ENCODE measurements at places on chromosomes 5 and 9.

DNA sequence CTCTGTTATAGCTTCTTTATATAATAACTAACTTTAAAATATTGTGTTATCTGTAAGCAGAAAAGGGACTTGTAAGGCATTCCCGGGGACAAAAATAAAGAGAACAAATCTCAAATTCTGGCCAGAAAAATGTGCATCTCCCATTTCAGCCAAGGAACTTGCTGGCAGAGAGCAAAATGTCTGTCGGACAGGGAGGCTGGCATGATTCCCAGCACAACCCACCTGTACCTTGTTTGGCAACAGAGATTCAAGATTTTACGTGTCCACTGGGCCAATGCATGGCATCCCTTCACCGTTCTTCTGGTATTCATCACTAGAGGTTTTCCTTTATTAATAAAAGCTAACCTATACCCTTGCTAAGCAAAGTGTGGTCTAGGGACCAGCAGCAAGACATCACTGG, 566.6 kb downstream of the PSAT1 start:
- no peak overlapping the region for H3K4me3 ChIP-seq
- no peak for DNase-seq
- no peaks in the 10 kb centered on the region for H3K27me3 ChIP-seq
- H3K27ac ChIP-seq = no peak overlapping the region
- no peaks in the 10 kb centered on the region for H3K36me3 ChIP-seq

DNA sequence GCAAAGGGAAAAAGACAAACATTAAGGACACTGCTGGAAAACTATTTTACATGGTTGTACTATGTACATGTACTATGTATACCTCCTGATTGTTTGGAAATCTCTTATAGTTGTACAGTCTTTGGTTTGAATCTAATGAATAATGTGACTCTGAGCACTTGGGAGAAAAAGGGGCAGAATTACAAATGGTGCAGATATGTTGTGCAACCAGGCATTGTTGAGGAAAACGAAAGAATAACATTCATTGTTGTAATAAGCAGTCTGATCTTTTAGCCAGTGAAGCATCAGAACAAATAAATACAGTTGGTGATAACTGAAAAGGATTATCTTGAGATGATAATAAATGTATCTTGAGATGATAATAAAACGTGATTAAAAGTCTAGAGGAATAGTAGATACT, 87.2 kb downstream of the CSNK1G3 start:
- no peak overlapping the region for H3K4me3 ChIP-seq
- peaks cover 8% of the 10 kb centered on the region for H3K36me3 ChIP-seq
- peak overlapping the region; percentile 0 for H3K27ac ChIP-seq
- DNase-seq = no peak
- H3K27me3 ChIP-seq = no peaks in the 10 kb centered on the region
- no peaks in the 10 kb centered on the region for H3K4me1 ChIP-seq

GRCh38 chr9:104091708-104092107, 2.4 kb upstream of the SMC2 start:
- no peak overlapping the region for H3K27ac ChIP-seq
- peaks cover 12% of the 10 kb centered on the region for H3K4me1 ChIP-seq
- no peaks in the 10 kb centered on the region for H3K27me3 ChIP-seq
- H3K4me3 ChIP-seq = no peak overlapping the region

DNA sequence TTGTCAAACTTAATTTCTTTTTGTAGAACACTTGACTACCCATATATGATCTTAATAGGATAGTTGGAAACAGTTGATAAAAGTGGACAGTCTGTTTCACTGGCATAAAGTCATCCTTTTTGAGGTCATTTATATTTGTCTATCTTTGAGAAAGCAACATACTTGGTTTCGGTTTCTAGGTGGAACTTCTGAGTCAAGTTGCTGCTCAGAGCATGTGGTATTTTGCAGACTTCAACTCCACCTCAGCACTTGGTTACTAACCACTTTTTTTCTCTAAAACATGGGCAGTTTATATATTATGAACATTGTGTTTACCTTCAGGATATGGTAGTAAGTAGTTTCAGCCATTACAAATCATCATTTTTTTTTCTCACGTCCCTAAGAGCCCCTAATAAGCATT, 1749.0 kb upstream of the C9orf72 start:
- no peaks in the 10 kb centered on the region for H3K36me3 ChIP-seq
- DNase-seq = no peak

DNA sequence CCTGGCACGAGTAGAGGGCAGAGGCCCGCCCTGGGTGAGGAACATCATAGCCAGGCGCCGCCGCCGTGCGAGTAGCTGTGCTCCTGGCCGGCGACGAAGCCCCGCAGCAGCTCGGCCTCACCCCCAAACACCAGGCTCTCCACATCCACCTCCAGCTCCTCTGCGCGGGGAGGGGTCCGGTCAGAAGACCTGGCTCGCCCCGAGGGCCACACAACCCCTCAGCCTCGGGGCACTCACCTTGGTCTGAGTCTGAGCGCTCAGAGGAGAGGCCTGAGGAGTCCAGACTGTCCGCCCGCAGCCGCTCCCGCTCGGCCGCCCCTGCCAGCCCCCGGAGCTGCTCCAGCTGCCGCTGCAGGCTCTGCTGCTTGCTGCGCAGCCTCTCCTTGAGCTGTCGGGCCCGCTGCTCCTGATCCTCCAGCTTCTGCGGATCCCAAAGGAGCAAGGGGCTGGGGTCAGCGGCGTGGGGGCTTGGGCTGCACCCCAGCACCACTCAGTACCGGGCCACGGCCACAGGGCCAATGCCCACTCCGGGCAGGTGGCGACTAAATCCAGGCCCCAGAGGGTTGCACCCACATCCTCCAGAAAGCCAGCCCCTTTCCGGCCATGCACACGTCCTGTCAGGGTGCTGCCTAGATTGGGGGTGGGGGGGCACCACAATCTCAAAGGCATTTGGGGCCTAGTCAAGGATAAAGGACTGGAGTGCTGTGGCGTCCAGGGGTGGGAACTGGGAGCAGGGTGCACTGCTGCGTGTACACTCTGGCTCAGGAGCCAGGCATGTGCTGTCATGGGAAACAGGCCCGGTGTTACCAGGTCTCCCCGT, 3.9 kb downstream of the MXD3 start:
- no peak overlapping the region for H3K4me3 ChIP-seq
- peaks cover 25% of the 10 kb centered on the region for H3K36me3 ChIP-seq
- peaks cover 57% of the 10 kb centered on the region for H3K4me1 ChIP-seq
- no peak for DNase-seq

- no peak overlapping the region for H3K27ac ChIP-seq
- H3K4me3 ChIP-seq = no peak overlapping the region
- no peaks in the 10 kb centered on the region for H3K27me3 ChIP-seq
- DNase-seq = no peak
- no peaks in the 10 kb centered on the region for H3K36me3 ChIP-seq
- H3K4me1 ChIP-seq = no peaks in the 10 kb centered on the region
Measured at GRCh38 chr5:173744551-173744950, 128.1 kb upstream of the BOD1 start.

DNA sequence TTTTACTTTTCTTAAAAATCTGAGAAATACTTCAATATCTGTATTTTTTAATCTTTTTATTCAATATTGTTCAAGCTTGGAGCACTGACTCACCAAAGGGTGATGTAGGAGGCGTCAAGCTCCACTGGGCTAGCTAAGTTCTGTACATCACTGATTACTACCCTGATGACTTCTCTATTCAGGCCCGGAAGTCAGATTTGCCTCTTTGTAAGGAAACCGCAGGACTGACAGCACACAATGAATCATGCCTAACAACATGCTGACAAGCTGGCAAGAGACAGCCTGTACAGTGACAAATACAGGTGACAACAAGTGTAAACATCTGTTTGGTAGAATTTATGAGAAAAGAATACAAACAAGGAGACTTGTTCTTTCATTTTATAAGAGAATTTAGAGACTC, 627.9 kb upstream of the RORB start:
- H3K4me3 ChIP-seq = no peak overlapping the region
- no peak overlapping the region for H3K27ac ChIP-seq
- H3K4me1 ChIP-seq = no peaks in the 10 kb centered on the region
- H3K36me3 ChIP-seq = no peaks in the 10 kb centered on the region

All from naive thymus-derived CD8-positive, alpha-beta T cell (primary cell).